NCI-H1436 (cell line): ENCODE measurements at places on chromosomes 16 and 17.

DNA sequence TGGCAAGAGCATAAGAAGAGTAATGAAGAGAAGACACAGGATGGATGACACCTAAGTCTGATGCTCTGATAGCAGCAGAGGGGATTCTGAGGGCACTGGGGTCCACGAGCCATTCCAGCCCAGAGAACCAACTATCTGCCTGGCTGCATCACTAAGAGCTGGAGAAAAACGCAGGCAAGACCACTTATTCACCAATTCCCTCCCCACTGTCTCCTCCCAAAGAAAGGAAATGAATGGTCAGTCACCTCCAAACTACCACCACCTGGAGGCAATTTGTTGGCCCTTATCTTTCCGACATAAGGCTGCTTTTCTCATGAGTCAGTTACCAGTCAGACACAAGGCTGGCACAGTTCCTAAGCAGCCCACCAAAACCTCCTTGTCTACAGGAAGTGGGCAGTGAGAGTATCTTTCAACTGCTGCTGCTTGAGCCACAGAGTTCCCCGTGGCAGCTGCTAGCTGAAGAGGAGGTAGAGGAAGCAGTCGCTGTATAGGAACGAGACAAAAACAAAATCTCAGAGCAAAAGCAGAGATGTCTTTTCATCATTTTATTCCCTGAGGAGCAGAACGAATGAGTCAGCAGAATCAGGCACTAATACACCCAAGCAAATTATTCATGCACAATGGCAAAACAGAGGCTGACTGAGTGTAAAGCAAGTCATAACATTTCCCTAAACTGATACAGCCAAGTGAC, 111.1 kb downstream of the SMG6 start:
- DNase-seq = no peak

DNA sequence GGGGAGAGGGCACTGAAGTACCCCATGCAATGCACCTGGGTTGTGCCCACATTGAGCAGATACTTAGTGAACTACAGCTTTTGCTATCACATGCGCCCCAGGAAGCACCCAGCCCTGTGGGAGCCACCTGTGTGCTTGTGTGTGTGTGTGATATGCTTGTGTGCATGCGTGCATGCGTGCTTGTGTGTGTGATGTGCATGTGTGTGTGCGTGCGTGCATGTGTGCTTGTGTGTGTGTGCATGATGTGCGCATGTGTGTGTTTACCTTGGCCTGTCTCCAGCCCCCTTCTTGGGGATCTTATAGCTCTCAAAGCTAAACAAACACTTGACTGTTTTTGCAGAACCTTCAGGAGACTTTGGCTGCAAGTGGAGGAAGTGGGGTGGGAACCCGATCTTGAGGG, 841 bp downstream of the C16orf89 start:
- DNase-seq = peak; percentile 50

GRCh38 chr17:58333736-58334207, 5.2 kb upstream of the TSPOAP1 start:
- no peak for DNase-seq

GRCh38 chr17:41544491-41544892, 16.4 kb upstream of the KRT19 start:
- no peak for DNase-seq

GRCh38 chr17:573036-573435, 141.6 kb downstream of the VPS53 start:
- DNase-seq = no peak

- DNase-seq = no peak
Measured at GRCh38 chr16:86994651-86995171, 322.5 kb downstream of the C16orf95 start.

GRCh38 chr16:58377932-58378331, 14.3 kb upstream of the GINS3 start:
- no peak for DNase-seq

- no peak for DNase-seq
Measured at GRCh38 chr17:28645576-28645939, 600 bp upstream of the BLTP2 start.

- DNase-seq = no peak
Measured at GRCh38 chr16:61344791-61345190, 691.4 kb downstream of the CDH8 start.

DNA sequence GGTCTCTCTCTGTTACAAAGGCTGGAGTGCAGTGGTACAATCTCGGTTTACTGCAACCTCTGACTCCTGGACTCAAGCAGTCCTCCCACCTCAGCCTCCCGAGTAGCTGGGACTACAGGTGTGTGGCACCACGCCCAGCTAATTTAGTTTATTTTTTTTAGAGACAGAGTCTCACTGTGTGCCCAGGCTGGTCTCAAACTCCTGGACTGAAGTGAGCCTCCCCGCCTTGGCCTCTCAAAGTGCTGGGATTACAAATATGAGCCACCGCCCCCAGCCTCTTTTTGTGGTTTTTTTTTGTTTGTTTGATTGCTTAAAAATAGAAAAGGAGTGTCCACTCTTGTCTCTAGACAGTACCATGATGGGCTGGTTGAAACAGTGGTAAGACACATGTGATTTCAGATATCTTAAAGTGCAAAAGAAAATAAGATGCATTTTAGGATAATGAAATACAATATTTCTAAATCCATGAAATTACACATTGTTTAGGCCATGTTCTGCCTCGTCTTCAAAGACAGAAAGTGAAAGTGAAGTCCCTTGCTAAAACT, 27.4 kb downstream of the KIAA0513 start:
- no peak for DNase-seq

GRCh38 chr16:67673712-67674580, 7.3 kb downstream of the C16orf86 start:
- DNase-seq = no peak

- DNase-seq = no peak
Measured at GRCh38 chr16:19505600-19506303, 16.1 kb downstream of the GDE1 start.

DNA sequence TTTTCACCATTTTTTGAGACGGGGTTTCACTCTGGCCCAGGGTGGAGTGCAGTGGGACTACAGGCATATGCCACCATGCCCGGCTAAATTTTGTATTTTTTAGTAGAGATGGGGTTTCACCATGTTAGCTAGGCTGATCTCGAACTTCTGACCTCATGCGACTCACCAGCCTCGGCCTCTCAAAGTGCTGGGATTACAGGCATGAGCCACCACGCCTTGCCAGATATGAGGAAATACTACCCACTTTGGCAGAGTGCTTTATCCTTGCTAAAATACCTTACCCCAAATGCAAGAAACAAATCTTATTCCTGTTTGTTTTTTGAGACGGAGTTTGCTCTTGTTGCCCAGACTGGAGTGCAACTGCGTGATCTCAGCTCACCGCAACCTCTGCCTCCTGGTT, 62.9 kb upstream of the MGAT5B start:
- DNase-seq = no peak

DNA sequence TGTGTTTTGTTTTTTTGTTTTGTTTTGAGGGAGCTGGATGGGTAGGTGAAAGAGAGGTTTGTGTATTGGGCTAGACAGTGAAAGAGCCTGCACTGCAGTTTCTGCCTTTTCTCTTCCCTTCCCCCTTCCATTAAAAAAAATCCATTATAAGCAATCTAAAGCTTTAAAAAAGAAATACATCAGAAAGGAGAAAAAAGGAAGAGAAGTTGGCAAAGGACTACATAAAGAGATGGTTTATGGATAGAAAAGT, 10.7 kb upstream of the EEF2K start:
- DNase-seq = no peak

- no peak for DNase-seq
Measured at GRCh38 chr17:7132511-7133094, 18.0 kb upstream of the ASGR2 start.

DNA sequence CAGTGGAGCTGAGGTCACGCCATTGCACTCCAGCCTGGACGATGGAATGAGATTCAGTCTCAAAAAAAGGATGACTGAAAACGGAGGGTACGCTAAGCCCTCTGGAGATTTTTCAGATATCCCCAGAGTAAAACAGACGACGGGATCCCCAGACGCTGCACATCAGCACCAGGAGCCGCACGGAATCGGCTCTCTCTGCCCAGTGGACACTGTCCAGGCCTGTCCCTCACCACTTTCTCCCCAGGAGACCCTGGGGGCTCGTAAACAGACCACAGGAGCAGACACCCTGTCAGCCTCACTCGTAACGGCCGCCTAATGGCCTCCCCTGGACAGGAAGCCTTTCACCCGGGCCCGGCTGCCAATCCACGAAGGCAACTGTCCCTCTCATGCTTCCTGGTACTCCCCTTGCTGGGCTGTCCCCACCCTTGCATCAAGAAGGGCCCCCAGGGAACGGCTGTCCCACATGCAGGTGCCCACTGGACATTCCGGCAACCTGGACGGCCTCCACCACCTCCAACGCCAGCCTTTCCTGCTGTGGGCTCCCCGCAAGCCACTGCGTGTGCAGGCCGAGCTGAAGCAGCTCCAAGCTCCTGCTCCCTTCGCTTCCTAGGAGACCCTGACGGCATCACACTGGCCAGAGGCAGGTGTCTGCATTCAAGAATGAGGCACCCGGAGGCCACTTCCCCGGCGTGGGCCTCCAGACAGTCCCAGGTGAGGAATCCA, 74.3 kb downstream of the TIMM22 start:
- DNase-seq = no peak

- peak; percentile 83 for DNase-seq
Measured at GRCh38 chr17:8060274-8060673, 21.4 kb downstream of the ALOX15B start.

- no peak for DNase-seq
Measured at GRCh38 chr17:7029659-7030058, 6.2 kb upstream of the SLC16A13 start.

GRCh38 chr16:65353183-65353582, 231.3 kb upstream of the CDH11 start:
- DNase-seq = no peak

- no peak for DNase-seq
Measured at GRCh38 chr17:67993998-67994361, 2.3 kb downstream of the C17orf58 start.

DNA sequence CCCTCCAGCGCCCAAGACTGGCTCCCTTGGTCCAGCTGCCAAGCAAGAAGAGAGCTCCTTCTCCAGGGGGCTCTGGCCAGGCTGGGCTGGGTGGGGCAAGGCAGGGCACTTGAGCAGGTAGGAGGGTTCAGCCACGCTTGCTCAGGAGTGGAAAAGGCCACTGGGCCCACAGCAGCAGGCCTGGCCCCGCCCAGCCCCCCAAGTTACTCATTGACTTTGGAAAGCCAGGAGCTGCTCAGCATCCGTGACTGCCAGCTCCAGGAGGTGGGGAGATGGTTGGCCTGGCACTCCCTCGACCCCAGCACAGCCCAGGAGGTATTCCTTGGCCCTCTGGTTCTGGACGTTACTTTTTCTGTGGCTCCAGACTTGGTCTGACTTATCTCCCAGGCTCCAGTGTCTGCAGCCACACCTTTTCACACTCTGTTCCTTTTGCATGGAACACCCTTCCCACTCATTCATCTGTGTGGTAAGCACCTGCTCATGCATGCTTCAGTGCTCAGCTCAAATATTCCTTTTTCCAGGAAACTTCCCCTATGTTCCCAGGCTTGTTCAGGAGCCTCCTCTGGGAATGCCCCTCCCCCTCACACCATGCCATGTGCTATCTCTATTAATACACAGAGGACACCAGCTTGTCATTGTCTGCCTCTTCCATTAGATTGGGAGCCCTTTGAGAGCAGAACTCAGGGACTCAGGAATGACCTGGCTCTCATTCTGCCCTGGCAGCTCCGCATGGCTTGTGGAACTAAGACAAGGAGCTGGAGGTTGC, at the start of gene CDH16:
CDH16 (minus strand) TSS at position 83 of the 766 bp plus-strand sequence. CDS start 820 bp downstream, outside the sequence.
- DNase-seq = no peak

- DNase-seq = peak; percentile 10
Measured at GRCh38 chr17:30278032-30278431, 13.7 kb downstream of the BLMH start.

- DNase-seq = no peak
Measured at GRCh38 chr17:61088556-61088955, 311.1 kb upstream of the TBX2 start.

- DNase-seq = no peak
Measured at GRCh38 chr17:63740464-63741142, 996 bp downstream of the STRADA start.

GRCh38 chr17:2089021-2089422, 34.1 kb downstream of the HIC1 start:
- DNase-seq = no peak

- no peak for DNase-seq
Measured at GRCh38 chr16:12944300-12944699, 42.9 kb downstream of the SHISA9 start.

GRCh38 chr17:44969144-44969780, 1.2 kb upstream of the C1QL1 start:
- DNase-seq = no peak

GRCh38 chr17:67098006-67098405, 53.7 kb downstream of the CACNG1 start:
- DNase-seq = no peak

DNA sequence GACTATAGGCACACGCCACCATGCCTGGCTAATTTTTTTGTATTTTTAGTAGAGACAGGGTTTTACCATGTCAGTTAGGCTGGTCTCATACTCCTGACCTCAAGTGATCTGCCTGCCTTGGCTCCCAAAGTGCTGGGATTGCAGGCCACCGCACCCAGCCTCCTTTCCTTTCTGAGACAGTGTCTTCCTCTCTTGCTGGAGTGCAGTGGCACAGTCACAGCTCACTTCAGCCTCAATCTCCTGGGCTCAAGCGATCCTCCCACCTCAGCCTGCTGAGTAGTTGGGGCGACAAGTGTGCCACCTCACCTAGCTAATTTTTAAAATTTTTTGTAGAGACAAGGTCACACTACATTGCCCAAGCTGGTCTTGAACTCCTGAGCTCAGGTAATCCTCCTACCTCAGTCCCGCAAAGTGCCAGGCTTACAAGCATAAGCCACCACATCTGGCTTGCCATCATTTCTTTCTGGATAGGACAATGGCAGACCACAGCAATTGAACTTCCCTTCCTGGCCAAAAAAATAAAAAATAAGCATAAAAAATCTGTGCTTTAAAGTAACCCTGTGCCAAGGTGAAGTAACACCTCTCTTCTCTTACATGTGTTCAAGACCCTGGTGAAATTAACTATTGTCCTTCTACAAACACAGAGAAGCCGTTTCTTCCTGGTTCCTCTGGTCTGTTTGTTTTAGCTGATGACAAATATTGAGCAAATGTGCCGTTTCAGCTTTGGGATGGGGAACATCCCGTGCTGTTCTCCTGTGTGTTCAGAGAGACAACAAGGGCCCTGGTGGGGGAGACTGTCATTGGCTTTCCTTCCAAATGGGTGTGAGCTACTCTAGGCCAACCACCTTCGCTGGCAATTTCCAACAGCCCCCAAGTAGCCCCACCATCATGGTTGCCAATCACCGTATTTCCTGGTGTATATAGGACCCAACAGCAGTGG, 60.2 kb downstream of the EMP2 start:
- DNase-seq = no peak

- no peak for DNase-seq
Measured at GRCh38 chr17:38789185-38789584, 10.2 kb downstream of the PIP4K2B start.

- peak; percentile 96 for DNase-seq
Measured at GRCh38 chr16:4474192-4474961, at the start of gene NMRAL1. Gene NMRAL1, minus strand, starts transcription at chr16:4474625. Its CDS starts 493 bp downstream, at chr16:4474132.
